ENCODE measurements at places on chromosomes 12 and 14. TPM values are rescaled to one million over a fixed set of nuclear protein-coding genes. Genes with fewer than 3 reads are reported as not detected.

DNA sequence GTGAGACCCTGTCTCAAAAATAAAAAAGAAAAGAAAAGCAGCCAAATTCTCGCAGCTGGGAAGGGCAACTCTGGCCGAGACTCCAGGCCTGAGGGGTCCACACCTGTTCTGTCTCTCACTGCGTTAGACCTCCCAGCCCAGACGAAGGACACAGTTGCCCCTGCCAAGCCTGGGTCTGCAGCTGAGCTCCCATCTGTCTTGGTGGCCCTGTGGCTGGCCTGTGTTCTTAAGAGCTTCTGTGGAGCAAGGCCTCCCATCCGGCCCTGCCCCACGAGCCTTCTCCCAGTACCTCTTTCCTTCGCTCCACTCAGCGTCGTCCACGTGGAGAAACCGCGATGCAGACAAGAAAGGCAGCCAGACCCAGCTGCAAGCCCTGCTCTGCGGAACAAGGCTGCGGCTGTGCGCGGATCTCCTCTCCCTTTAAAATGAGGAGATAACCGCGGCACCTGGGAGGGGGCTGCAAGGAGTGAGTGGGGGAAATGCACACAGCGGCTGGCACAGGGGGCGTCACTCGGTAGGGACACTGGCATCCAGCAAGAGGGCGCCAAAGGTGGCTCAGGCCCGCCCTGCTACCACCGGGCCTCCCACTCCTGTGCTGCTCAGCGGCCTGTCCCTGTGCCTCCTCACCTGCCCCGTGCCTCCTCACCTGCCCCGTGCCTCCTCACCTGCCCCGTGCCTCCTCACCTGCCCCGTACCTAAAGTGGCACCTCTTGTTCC is 42.4 kb downstream of the LRRC74A start:
- H3K4me3 ChIP-seq, result no peak overlapping the region
- no peaks in the 10 kb centered on the region for H3K36me3 ChIP-seq
- DNase-seq, result no peak

ADGRD1 gene
- total RNA-seq, result 0.94 TPM

DNA sequence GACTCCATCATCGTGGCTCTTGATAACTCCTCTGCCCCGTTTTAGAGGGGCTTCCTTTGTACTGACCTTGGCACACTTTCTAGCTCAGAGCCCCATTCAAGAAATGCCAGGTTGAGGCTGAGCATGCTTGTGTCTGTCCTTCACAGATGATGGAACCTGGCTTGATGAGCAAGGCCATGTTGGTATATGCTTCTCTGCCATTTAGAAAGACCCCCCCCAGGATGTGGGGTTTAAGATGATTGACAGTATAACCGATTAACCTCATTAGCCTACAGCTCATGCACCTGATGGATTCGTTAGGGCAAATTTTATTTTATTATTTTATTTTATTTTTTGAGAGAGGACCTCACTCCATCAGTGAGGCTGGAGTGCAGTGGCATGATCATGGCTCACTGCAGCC is 21.0 kb downstream of the BATF start:
- H3K4me3 ChIP-seq, result no peak overlapping the region
- no peak for DNase-seq
- H3K27ac ChIP-seq, result peak overlapping the region; percentile 79
- H3K4me1 ChIP-seq, result peaks cover 28% of the 10 kb centered on the region

DNA sequence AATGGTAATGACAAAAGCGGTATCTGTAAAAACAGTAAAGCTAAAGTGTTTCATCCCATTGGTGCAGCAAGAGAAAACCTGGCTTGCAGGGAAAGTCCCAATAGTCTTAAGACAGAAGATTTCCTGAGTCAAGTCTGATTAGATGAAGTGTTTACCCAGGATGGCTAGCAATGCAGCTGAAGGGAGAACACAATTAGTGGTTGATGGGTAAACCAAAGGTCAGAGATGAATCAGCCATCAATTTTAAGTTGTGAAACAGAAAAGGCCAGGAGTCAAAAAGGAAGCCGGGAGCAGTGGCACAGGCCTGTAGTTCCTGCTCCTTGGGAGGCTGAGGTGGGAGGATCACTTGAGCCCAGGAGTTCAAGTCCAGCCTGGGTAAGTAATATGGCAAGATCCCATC is 52.6 kb downstream of the SEC23A start:
- no peak overlapping the region for H3K27ac ChIP-seq
- no peak for DNase-seq
- H3K4me3 ChIP-seq, result no peak overlapping the region
- no peaks in the 10 kb centered on the region for H3K4me1 ChIP-seq

- no peak overlapping the region for H3K27ac ChIP-seq
- no peak overlapping the region for H3K4me3 ChIP-seq
- H3K27me3 ChIP-seq, result no peaks in the 10 kb centered on the region
- H3K36me3 ChIP-seq, result peaks cover 26% of the 10 kb centered on the region
- peaks cover 53% of the 10 kb centered on the region for H3K4me1 ChIP-seq
- no peak for DNase-seq
Observed at GRCh38 chr12:111440631-111441030, 34.9 kb downstream of the SH2B3 start.

DNA sequence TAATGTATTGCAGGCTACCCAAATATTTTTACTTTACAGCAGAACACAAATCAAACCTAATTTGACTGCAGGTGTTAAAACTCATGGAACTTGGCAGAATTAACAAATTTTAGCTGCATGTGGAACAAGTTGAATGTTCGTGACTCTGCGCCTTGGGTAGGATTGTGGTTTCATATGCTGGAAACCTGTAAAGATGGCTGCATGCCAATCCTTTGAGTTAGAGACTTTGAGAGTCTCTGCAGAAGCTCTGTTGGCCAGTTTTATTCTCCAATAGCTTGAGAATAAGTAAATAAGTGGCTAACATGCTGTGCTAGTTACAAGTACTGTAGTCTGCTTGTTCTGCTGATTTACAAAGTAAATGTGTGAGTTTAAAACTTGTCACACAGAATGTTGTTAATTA is 77.8 kb downstream of the PDE6H start:
- no peak for DNase-seq
- H3K36me3 ChIP-seq, result no peaks in the 10 kb centered on the region
- H3K27ac ChIP-seq, result no peak overlapping the region
- no peaks in the 10 kb centered on the region for H3K4me1 ChIP-seq

RAPGEF3 gene
- 1.6 TPM for total RNA-seq

GRCh38 chr12:124963211-124963610 is 25.7 kb downstream of the DHX37 start:
- H3K27ac ChIP-seq, result no peak overlapping the region
- no peaks in the 10 kb centered on the region for H3K27me3 ChIP-seq
- peaks cover 54% of the 10 kb centered on the region for H3K36me3 ChIP-seq
- no peak overlapping the region for H3K4me3 ChIP-seq

- no peaks in the 10 kb centered on the region for H3K27me3 ChIP-seq
- H3K36me3 ChIP-seq, result no peaks in the 10 kb centered on the region
- H3K4me1 ChIP-seq, result no peaks in the 10 kb centered on the region
Observed at GRCh38 chr14:102768223-102769048, 8.8 kb upstream of the TRAF3 start.

DNA sequence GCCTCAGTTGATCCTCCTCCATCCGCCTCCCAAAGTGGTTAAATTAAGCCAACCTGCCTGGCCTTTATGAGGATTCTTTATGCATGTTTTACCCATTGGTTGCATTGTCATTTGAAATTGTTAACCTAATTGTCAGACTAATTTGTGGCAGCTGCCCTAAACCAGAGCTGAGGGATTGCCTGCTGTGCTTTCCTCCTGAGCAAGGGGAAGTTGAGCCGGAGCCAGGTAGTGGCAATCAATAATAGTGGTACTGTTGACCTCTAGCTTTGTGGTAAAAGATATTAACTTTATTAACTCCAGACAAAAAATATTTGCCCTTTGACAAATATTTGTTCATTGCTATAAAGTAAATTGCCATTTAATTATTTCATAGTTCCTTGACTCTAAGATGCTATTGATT is 5.6 kb upstream of the HEBP1 start:
- H3K4me3 ChIP-seq, result no peak overlapping the region
- peaks cover 24% of the 10 kb centered on the region for H3K27me3 ChIP-seq
- no peak overlapping the region for H3K27ac ChIP-seq
- DNase-seq, result no peak
- peaks cover 7% of the 10 kb centered on the region for H3K4me1 ChIP-seq

DNA sequence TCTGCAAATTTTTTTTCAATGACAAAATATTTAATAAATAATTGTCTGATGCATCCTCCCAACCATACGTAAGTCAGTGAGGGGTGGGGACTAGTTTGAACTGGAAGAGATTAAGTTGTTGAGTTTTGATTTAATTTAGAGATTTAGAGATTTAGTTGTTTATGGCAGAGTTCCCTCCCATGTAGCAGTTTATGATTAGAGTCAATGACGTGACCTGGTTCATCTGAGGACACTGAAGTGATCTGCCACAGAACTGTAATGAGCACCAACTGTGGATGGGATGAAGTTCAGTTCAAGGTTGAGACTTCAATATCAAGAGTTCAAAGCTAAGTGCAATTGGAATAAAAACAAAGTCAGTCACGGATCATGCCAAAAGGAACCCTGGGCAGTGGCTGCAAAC is 609.3 kb downstream of the NOVA1 start:
- no peak overlapping the region for H3K4me3 ChIP-seq
- DNase-seq, result no peak
- no peaks in the 10 kb centered on the region for H3K4me1 ChIP-seq
- H3K27ac ChIP-seq, result no peak overlapping the region
- H3K36me3 ChIP-seq, result no peaks in the 10 kb centered on the region

CCDC177 gene
- 0.05 TPM for total RNA-seq

ABCC9 gene
- total RNA-seq, result 4.4 TPM

DNA sequence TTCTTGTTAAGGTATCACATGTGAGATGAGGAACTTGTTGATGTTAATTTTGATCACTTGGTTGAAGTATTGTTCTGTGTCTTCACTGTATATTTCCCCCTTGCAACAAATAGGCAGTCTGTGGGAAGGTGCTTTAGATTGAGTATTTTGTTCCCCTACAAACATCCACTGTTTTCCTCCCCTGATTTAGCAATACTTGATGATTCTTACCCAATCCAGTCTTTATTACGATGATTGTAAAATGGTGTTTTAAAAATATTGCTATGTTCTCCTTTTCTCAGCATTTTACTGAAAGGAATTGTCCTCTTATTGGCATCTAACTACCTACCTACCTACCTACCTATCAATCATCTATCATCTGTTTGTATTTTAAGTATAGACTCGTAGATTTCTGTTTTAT is 66.3 kb downstream of the ETNK1 start:
- no peak overlapping the region for H3K27ac ChIP-seq
- H3K27me3 ChIP-seq, result no peaks in the 10 kb centered on the region
- no peak for DNase-seq
- H3K4me3 ChIP-seq, result no peak overlapping the region
- peaks cover 6% of the 10 kb centered on the region for H3K36me3 ChIP-seq

DBX2 gene
- under 0.01 TPM for total RNA-seq

DNA sequence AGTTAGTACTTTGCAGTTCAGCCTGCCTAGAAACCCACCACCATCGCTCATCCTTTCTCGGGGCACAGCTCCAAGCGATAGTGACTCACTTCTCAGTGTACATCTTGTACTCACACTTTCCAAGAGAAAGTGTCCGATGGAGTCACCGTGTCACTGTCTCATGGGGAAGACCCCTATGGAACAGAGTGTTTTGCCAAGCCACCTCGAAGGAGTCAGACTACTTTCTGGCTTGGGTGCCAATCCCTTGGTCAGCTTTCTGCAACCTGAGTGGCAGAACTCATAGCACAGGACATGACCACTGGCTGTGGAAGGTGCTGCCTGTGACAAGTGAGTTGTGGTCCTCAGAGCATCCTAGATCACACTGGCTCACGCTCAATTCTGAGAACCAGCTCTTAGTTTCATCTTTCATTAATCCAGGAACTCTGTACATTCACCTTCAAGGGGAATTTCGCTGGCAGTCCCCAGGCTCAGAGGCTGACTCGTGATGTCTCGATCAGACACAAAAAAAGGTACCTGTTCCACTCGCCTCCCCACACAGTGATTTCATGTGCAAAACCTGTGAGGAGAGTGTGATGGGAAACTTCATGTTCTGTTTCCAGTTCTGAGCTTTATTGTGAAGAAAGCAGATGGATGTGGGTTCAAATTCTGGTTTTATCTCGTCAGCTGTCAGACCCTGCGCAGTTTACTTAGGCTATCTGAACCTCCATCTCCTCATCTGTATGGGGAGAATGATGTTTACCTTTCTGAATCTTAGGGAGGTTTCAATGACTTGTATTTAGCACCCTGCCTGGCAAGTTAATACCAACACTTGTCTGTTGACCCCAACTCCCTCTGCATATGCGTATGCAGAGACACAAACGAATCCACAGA is 127.3 kb upstream of the CCND2 start:
- H3K4me1 ChIP-seq, result peaks cover 28% of the 10 kb centered on the region
- no peak overlapping the region for H3K4me3 ChIP-seq
- H3K36me3 ChIP-seq, result no peaks in the 10 kb centered on the region
- H3K27me3 ChIP-seq, result no peaks in the 10 kb centered on the region
- no peak for DNase-seq
- no peak overlapping the region for H3K27ac ChIP-seq

DNA sequence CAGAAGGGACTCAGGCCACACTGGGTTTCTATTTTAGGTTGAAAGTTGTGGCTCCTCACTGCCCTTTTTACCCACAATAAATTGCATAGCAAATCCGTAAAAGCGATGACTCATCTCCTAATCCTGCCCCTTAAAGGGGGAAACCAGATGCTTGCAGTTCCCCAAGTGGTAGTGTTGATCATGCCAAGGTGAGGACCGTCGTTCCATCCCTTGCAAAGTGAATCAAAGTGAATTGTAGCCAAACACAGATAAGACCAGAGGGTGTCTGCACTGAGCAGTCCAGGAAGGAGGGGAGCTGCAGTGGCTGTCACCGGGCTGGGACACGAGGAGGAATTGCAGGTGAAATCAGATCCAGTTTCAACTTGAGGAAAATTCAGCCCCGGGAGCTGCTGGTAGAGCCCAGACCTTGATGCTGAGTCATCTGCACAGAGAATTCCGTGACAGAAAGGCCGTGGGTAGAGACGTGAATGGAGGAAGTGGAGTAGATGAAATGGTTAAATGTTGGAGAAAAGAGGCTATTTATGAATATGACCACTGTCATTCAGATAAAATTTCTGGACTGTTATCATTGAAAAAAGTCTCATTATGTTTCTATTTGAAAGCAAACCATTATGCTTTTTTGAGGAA is 44.2 kb upstream of the MMP17 start:
- no peak overlapping the region for H3K27ac ChIP-seq
- no peaks in the 10 kb centered on the region for H3K4me1 ChIP-seq
- H3K27me3 ChIP-seq, result no peaks in the 10 kb centered on the region
- no peak overlapping the region for H3K4me3 ChIP-seq
- DNase-seq, result no peak
- peaks cover 75% of the 10 kb centered on the region for H3K36me3 ChIP-seq

- no peaks in the 10 kb centered on the region for H3K4me1 ChIP-seq
- no peak overlapping the region for H3K4me3 ChIP-seq
- DNase-seq, result no peak
- no peak overlapping the region for H3K27ac ChIP-seq
- no peaks in the 10 kb centered on the region for H3K27me3 ChIP-seq
Observed at GRCh38 chr14:99572173-99572999, 31.6 kb downstream of the CCDC85C start.

DNA sequence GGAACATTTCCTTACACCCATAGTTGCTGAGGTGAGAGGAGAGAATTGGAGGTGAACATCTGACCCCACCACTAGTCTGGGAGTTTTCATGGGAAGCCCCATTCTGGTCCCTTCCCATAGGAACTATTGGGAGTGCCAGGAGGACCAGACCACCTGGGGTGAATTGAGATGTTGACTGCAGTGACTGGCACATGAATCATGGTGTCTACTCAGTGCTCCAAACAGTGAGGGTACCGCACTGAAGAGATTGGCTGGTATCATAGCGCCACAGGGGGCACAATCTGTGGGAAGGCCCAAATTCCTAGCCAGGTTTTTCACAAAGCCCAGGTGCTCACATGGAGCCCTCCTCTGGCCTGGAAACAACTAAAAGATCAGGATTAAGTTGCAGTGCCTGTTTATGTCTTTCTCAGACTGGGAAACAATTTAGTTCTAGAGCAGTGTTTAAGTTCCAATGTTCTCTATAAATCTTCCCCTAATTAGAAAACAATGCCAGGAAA is 3.7 kb upstream of the RNASE9 start:
- no peaks in the 10 kb centered on the region for H3K36me3 ChIP-seq
- H3K4me1 ChIP-seq, result no peaks in the 10 kb centered on the region
- H3K27ac ChIP-seq, result no peak overlapping the region
- no peaks in the 10 kb centered on the region for H3K27me3 ChIP-seq
